ENCODE measurements at places on chromosomes 4 and X.

GRCh38 chr4:175440786-175441185 is 371.3 kb downstream of the GPM6A start:
- DNase-seq, result no peak

DNA sequence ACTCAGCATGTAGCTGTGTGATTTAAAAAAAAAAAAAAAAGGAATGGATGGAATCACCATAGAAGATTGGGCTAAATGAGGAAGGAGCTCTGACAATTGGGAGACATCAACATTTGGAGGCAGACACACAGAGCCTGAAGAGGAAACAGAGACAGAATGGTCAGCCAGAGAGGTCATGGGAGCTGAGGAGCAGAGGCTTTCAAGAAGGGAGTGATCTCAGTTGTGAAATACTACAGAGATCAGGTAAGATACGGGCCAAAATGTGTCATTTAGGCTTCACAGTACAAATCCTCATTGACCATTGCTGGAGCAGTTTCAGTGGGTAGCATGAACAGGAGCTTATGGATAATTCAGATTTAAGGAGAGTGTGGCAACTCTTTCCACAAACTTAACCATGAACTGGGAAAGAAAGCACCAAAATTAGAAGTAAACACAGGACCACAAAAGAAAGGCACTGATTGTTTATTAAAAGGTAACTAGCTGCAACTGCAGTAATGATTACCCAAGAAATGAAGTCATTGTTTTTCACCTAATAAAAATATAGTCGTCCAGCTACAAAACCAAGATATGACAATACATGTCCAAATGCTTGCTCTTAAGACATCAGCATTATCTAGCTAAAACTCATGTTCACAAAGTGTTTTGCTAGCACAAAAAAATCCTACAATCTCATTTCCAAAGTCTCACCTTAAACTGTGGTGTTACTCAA is 203.2 kb downstream of the DHX15 start:
- DNase-seq, result no peak

DNA sequence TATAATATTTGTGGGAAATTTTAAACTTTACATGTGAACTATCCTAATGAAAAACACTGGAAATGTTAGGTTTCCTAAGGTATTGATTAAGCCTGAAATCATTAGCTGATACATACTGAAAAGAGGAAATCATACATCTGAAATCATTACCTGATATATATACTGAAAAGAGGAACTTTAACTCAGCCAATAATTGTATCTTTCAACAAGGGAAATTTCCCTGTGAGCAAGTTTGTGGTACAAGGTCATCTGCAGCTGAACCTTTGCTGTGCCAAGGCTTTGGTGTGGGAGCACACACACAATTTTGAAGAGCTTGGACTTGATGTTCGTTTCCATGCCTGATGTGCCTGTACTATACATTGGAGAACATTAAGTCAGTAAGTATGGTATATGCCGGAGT is 131.9 kb upstream of the USP9X start:
- DNase-seq, result no peak

- no peak for DNase-seq
Observed at GRCh38 chr4:177483271-177483670, 41.0 kb upstream of the AGA start.

GRCh38 chr4:165842684-165843083 is 30.4 kb upstream of the TLL1 start:
- DNase-seq, result no peak

DNA sequence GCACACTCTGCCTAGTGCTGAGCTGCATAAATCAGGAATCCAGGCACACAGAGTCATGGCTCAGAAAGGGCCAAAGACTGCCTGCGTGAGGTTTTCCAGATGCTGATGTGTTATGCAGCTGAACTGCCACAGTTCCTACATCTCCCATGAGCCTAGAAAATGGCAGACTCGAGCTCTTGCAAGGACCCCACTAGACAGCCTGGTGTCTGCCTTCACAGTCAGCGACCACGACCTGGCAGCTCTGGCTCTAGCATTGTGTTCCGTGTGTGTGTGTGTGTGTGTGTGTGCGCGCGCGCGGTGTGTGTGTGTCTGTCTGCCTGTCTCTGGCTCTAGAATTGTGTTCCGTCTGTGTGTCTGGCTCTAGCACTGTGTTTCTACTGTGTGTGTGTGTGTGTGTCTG is 203.6 kb upstream of the AGTR2 start:
- no peak for DNase-seq

GRCh38 chr4:75325318-75325979 is 188.8 kb downstream of the RCHY1 start:
- DNase-seq, result no peak

All from Jurkat, Clone E6-1 (cell line).